ENCODE measurements at places on chromosomes 11 and 22. TPM values are rescaled to one million over a fixed set of nuclear protein-coding genes. Genes with fewer than 3 reads are reported as not detected.

The MIAT gene
- 0.52 TPM for polyA plus RNA-seq

DNA sequence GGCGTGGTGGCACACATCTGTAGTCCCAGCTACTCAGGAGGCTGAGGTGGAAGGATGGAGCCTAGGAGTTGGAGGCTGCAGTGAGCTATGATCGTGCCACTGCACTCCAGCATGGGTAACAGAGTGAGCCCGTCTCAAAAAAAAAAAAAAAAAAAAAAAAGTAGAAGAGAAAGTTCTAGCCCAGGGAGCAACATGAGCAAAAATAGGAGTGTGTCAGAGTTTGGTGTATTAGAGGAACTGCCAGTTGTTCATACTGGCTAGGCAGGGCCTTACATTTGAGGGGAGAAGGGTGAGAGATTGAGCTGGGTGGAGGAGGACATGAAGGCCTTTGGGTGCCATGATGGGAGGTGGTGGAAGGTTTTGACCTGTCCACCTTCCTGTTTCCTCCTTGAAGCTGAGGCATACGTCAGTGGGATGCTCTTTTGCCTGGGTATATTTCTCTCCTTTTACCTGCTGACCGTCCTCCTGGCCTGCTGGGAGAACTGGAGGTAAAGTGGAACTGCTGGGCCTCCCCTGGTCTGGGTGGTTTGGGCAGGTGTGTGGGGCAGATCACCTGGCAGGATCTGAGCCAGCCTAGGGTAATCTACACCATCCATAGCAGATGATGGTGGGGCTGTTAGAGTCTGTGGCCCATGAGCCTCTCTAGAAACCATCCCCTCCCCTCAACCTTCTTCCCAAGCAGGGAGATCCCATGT, 7.3 kb downstream of the SIDT2 start:
- no peak for DNase-seq

The SESN3 gene
- polyA plus RNA-seq: 78.5 TPM

DNA sequence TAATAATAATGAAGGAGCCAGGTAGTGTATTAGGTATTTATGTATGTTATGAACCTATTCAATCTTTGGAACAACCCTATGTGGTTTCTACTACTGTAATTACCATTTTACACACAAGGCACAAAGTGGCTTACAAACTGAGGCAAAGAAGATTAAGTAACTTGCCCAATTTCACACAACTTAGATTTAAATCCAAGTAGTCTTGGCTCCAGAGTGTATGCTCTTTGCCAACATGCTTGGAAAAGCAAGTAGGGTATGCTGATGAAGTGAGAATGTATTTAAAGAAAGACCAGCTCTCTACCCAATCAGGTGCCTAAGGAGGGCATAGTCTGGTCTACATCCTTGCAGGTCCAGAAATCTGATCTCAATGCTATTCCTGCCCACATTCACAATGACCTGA, 463.2 kb downstream of the METTL15 start:
- DNase-seq: no peak

DNA sequence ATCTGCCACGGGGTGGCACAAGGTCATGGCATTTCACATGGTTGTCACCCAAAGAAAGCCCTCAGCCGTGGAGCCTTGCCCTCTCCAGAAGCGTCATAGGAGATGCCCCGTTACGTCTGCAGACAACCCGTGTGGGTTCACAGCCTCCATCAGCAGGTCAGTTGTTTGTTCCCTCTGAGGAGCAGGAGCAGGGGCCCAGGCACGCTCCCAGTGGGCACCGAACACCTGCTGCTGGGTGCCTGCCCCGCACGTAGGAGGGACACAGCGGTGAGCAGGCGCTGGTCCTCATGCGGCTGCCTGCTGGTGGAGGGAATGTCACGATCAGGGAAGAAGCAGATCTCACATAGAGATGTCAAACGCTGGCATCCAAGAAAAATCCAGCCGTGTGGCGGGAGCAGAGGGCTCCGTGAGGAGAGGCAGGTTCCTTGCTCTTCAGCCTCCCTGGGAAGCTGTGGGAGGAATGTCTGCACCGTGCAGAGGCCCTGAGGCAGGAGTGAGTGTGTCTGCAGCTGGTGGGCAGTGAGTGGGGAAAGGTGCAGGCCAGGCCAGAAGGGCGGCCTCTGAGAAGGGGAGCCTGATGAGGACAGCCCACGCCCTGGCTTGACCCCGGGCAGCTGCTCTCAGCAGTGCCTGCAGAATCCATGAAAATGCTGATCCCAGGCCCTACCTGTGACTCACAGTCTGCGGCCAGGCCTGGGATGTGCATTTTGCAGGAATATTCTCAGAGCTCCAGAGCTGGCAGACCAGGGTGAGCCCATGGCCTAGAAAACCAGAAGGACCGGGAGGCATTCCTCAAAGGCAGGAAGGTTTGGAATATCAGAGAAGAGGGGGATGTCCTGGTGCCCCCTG, 36.4 kb upstream of the TH start:
- no peak for DNase-seq

The P2RX6 gene
- 1.4 TPM for polyA plus RNA-seq

The OR52N5 gene
- not detected for polyA plus RNA-seq

DNA sequence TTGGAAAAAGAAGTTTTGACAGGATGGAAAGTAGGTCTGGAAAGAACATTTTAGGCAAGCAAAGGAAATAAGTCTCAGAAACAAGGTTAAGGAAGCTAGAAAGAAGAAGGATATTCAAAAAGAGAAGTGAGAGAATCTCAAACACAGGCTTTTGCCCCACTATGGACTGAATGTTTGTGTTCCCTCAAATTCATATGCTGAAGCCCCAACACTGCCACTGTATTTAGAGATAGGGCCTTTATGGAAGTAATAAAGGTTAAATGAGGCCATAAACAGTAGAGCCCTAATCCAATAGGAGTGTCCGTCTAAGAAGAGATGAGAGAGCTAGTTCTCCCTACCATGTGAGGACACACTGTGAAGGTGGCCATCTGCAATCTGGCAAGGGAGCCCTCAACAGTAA, 20.6 kb upstream of the RPS13 start:
- no peak for DNase-seq

The TMPRSS4 gene
- 30.2 TPM for polyA plus RNA-seq

GRCh38 chr11:133793271-133794035, 51.9 kb downstream of the SPATA19 start:
- DNase-seq: no peak

DNA sequence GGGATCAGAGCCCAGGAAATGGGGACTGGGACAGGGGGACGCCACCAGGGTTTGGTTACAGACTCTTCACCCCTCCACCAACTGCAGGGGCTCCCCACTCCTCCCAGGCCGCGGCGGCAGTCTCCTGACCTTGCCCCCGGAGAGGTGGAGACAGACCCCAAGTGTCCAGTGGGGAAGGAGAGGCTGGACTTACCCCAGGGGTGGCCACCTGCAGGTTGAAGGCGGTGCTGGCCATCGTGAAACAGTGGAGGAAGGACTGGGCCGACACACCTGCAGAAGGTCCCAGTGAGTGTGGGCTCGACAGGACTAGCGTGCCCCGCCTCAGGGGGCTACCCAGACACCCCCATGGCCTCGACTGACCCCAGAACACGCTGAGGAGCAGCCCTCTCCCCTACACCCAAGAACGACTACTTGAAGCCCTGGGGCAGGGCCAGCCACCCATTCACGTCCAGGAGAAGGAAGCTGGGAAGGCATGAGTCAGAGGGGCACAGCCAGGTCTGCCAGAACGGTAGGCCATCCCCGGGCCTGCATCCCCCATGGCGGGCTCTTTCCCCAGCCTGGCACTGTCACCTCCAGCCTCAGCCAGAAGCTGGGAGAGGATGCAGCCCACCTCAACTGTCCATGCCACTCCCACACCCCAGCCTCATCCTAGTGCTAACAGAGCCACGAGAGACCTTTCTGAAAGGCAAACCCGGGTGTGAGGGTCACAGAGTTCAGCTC, 2.3 kb downstream of the GATD1 start:
- DNase-seq: no peak

DNA sequence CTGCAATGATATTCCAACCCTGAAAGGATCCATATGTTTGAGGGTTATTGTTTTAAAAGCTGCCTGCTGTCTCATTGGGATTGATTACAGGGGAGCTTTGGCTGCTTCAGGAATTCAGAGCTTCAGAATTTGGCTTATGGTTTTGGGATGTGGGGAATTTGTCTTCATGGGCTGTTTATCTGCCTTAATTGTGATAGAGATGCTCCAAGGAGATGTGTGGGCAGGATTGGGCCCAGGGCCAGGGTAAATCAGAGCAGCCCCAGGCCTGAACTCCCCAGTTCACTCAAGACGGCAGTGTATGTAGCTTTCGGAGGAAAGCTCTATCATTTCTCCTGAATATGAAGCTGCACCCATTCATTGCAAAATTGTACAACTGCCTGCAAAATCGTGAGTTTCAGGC, 88.5 kb downstream of the ALX4 start:
- no peak for DNase-seq

DNA sequence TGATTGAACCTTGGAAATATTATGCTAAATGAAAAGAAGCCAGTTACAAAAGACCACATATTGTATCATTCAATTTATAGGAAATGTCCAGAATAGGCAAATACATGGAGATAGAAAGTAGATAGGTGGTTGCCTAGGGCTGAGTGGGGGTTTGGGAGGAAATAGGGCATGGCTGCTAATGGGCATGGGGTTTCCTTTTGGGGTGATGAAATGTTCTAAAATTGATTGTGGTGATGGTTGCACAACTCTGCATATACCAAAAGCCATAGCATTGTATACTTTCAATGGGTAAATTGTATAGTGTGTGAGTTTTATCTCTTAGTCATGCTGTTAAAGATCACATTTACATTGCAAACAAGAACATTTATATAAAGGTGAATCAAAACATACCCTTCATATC, 48.7 kb downstream of the LDLRAD3 start:
- no peak for DNase-seq

Data from left kidney (tissue), 8 donors.